Peyer's patch (tissue), 4 donors: ENCODE measurements at places on chromosomes 3 and 15. TPM values are rescaled to one million over a fixed set of nuclear protein-coding genes. Genes with fewer than 3 reads are reported as not detected.

The WDR93 gene
- total RNA-seq = not detected

The MUSTN1 gene
- 16.2 TPM for total RNA-seq

The SCN11A gene
- 1.7 TPM for total RNA-seq

The SAMMSON gene
- total RNA-seq = not detected

The PLSCR2 gene
- not detected for total RNA-seq

The CYP8B1 gene
- total RNA-seq = not detected

The KNSTRN gene
- total RNA-seq = 4.7 TPM

The TTC23 gene
- 13.5 TPM for total RNA-seq

The LYZL4 gene
- not detected for total RNA-seq

The SH2D7 gene
- total RNA-seq = 7.7 TPM

The HDC gene
- total RNA-seq = 21.5 TPM

The RAB6B gene
- 1.2 TPM for total RNA-seq

The UBE3A gene
- 102 TPM for total RNA-seq

The PLCL2 gene
- 24.4 TPM for total RNA-seq

The LDHAL6B gene
- total RNA-seq = not detected

The ZIC1 gene
- total RNA-seq = 1.6 TPM

The CLSTN2 gene
- 2.8 TPM for total RNA-seq

The TRIM42 gene
- not detected for total RNA-seq

The HHLA2 gene
- 158 TPM for total RNA-seq

The ADGRG7 gene
- total RNA-seq = 54.9 TPM

The TIMP4 gene
- 3.7 TPM for total RNA-seq

The STRA6 gene
- total RNA-seq = not detected

The COL7A1 gene
- 101 TPM for total RNA-seq

The PCSK6 gene
- 14.9 TPM for total RNA-seq

The LHFPL4 gene
- total RNA-seq = not detected

The TMCO5A gene
- not detected for total RNA-seq

The TM4SF1 gene
- 15.2 TPM for total RNA-seq

The C15orf62 gene
- 1.1 TPM for total RNA-seq

The GOLGA6A gene
- not detected for total RNA-seq

The EFCC1 gene
- 4.7 TPM for total RNA-seq

The TLR9 gene
- 0.27 TPM for total RNA-seq

The CCDC191 gene
- 7.5 TPM for total RNA-seq

The ZNF80 gene
- not detected for total RNA-seq

The CCR9 gene
- total RNA-seq = 4.4 TPM

The RBM5 gene
- 357 TPM for total RNA-seq

The AGTR1 gene
- 3.8 TPM for total RNA-seq

The LRRC31 gene
- total RNA-seq = 57.6 TPM

The LCTL gene
- not detected for total RNA-seq

The KCNMB2 gene
- total RNA-seq = not detected

The CCDC174 gene
- 55.3 TPM for total RNA-seq

The ARNT2 gene
- 5.8 TPM for total RNA-seq

The BCL2A1 gene
- not detected for total RNA-seq

The DNAH12 gene
- total RNA-seq = 0.35 TPM

The PARP6 gene
- total RNA-seq = 70.2 TPM

The CNTN3 gene
- total RNA-seq = 5.8 TPM

The GADL1 gene
- total RNA-seq = not detected
